ENCODE measurements at places on chromosomes 2 and 18. TPM values are rescaled to one million over a fixed set of nuclear protein-coding genes. Genes with fewer than 3 reads are reported as not detected.
A peak's percentile ranks its signal among the peaks of the same experiment; 100 is the strongest.

Gene CDH19
- total RNA-seq, result 1.4 TPM

Gene TRABD2A
- total RNA-seq, result 6.5 TPM

Gene IGFBP5
- 169 TPM for total RNA-seq

Gene QPCT
- total RNA-seq, result 4.9 TPM

Gene PDE1A
- total RNA-seq, result 6.3 TPM

Gene HOXD12
- not detected for total RNA-seq

Gene RAB17
- total RNA-seq, result 50.9 TPM

DNA sequence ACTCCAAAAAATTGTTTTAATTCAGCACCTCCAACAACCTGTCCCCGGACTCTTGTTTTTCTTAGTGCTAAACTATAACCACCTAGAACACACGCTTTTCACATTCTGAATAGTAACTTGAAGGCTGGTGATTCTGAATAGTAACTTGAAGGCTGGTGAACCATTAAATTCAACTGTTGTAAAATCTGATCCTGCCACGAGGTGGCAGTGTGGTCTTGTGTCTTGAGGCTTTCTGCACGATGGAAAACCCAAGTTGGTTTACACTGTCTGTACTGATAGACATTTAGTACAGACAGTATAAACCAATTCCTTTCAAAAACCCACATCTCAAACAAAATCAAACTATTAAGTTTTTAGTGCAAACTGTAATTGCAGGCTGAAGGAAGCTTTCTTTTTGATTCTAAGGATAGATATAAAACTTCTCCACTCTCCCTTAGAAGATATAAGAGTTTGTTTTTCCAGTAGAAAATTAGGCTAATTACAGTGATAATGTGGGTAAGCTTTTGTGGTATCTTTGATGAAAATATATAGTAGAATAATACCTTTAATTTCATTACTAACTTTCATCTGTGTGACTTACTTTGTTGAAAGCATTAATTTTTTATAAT is 57.6 kb downstream of the VAPA start:
- H3K27ac ChIP-seq, result no peak overlapping the region
- H3K4me1 ChIP-seq, result peaks cover 1% of the 10 kb centered on the region
- no peak for DNase-seq
- H3K4me3 ChIP-seq, result no peak overlapping the region
- no peaks in the 10 kb centered on the region for H3K27me3 ChIP-seq

GRCh38 chr2:156057647-156058046 is 274.9 kb downstream of the NR4A2 start:
- no peak overlapping the region for H3K4me3 ChIP-seq
- H3K36me3 ChIP-seq, result no peaks in the 10 kb centered on the region
- no peak for DNase-seq
- no peaks in the 10 kb centered on the region for H3K4me1 ChIP-seq
- H3K27ac ChIP-seq, result no peak overlapping the region

DNA sequence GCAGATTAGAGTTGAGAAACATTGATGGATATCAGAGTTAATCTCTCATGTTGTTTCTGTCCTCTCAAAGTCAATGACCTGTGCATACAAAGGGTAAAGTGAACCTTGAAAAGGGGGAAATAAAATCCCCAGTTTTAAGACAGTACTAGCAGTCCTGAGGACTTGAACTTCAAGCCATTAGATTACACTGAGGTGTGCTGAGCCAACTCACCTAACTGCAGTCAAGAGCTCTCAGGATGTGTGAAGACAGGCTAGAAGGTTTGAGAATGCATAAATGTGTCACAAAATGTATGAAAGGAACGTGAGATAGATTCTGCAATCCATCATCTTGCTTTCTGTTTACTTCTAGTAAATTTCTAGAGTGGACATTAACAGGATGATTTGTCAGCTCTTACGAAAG is 35.5 kb downstream of the DOCK10 start:
- H3K36me3 ChIP-seq, result no peaks in the 10 kb centered on the region
- H3K4me3 ChIP-seq, result no peak overlapping the region
- no peak for DNase-seq
- H3K27ac ChIP-seq, result no peak overlapping the region
- peaks cover 4% of the 10 kb centered on the region for H3K4me1 ChIP-seq

GRCh38 chr2:49404108-49404507 is 249.8 kb upstream of the FSHR start:
- no peaks in the 10 kb centered on the region for H3K4me1 ChIP-seq
- no peak overlapping the region for H3K27ac ChIP-seq
- no peaks in the 10 kb centered on the region for H3K36me3 ChIP-seq
- H3K4me3 ChIP-seq, result no peak overlapping the region
- no peak for DNase-seq

GRCh38 chr2:134393075-134393461 is 139.2 kb downstream of the MGAT5 start:
- no peak overlapping the region for H3K27ac ChIP-seq
- no peak for DNase-seq
- no peak overlapping the region for H3K4me3 ChIP-seq
- H3K4me1 ChIP-seq, result no peaks in the 10 kb centered on the region
- peaks cover 4% of the 10 kb centered on the region for H3K36me3 ChIP-seq

DNA sequence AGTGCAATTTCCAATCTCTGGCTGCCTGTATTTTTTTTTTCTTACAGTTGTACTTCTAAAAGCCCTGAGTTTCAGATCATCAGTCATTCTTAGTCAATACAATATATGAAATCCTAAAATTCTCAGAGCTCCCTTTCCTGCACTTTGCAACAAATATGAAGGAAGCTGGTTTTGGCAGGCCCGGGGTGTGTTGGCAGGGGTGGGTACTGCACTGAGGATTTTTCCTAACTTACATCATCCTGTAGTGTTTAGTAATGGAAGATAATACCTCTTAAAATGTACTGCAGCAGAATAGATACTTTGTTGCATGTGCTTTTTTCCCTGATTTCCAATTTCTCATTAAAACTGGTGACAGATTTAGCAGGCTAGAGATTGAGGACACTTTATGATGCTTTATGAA is 374.6 kb downstream of the PTH2R start:
- no peak for DNase-seq

GRCh38 chr2:207546822-207547221 is 17.1 kb downstream of the CREB1 start:
- H3K27me3 ChIP-seq, result no peaks in the 10 kb centered on the region
- no peak for DNase-seq

- no peaks in the 10 kb centered on the region for H3K27me3 ChIP-seq
- H3K4me1 ChIP-seq, result no peaks in the 10 kb centered on the region
- no peak overlapping the region for H3K27ac ChIP-seq
Observed at GRCh38 chr2:176755537-176756135, 457.0 kb upstream of the HNRNPA3 start.

GRCh38 chr2:70086838-70087701 is at the start of gene PCBP1:
Gene PCBP1 (plus strand): TSS chr2:70087477. CDS start chr2:70087744, 267 bp downstream.
- H3K36me3 ChIP-seq, result peaks cover 23% of the 10 kb centered on the region
- peak within 1 kb of the TSS; percentile 100 for H3K27ac ChIP-seq
- peaks cover 36% of the 10 kb centered on the region for H3K4me1 ChIP-seq
- peak; percentile 98 for DNase-seq
- no peaks in the 10 kb centered on the region for H3K27me3 ChIP-seq

GRCh38 chr2:218820746-218821369 is 10.7 kb downstream of the PRKAG3 start:
- peak overlapping the region; percentile 68 for H3K27ac ChIP-seq
- DNase-seq, result no peak
- H3K4me3 ChIP-seq, result no peak overlapping the region

- no peak overlapping the region for H3K4me3 ChIP-seq
- H3K4me1 ChIP-seq, result peaks cover 5% of the 10 kb centered on the region
- H3K27me3 ChIP-seq, result no peaks in the 10 kb centered on the region
- H3K27ac ChIP-seq, result no peak overlapping the region
- no peak for DNase-seq
Observed at GRCh38 chr2:28653892-28654662, 97.6 kb upstream of the PPP1CB start.

DNA sequence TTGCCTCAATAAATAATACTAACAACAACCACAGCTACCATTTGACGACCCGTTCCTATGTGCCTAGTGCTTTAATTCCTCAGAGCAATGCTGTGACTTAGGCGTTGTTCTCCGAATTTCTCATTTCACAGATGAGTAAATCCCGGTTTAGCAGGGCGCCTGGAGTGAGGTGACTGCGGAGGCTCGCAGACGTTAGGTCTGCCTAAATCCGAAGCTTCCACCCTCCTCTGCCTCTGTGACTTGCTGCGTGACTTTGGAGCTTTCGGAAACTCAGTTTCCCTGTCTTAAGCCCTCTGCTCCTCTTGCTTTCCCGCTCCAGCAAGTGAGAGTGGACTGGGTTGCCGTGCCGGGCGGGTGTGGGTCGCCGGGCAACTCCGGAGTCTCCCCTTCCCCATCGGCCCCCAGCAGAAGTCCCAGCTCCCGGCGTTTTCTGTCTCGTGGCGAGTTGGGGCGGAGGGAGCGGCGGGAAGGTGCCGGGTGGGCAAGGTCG is 711 bp upstream of the ATOH8 start:
- peak overlapping the region; percentile 92 for H3K27ac ChIP-seq
- peak overlapping the region; percentile 87 for H3K4me3 ChIP-seq
- peaks cover 59% of the 10 kb centered on the region for H3K4me1 ChIP-seq
- no peaks in the 10 kb centered on the region for H3K27me3 ChIP-seq
- no peak for DNase-seq
- peaks cover 2% of the 10 kb centered on the region for H3K36me3 ChIP-seq

DNA sequence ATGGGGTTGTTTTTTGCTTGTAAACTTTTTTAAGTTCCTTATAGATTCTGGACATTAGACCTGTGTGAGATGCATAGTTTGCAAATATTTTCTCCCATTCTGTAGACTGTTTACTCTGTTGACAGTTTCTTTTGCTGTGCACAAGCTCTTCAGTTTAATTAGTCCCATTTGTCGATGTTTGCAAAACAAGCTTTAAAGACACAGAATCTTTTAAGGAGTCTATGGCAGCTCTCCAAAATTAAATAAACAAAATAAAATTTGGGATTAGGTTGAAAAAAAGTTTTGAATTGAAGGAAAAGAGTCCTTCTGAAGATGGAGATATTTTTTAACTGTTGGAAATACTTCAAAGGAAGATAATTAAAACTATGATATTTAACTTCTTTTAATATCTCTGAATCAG is 88.8 kb downstream of the MAP3K20 start:
- no peaks in the 10 kb centered on the region for H3K27me3 ChIP-seq
- peaks cover 16% of the 10 kb centered on the region for H3K4me1 ChIP-seq
- no peak overlapping the region for H3K4me3 ChIP-seq
- no peak for DNase-seq
- no peak overlapping the region for H3K27ac ChIP-seq

DNA sequence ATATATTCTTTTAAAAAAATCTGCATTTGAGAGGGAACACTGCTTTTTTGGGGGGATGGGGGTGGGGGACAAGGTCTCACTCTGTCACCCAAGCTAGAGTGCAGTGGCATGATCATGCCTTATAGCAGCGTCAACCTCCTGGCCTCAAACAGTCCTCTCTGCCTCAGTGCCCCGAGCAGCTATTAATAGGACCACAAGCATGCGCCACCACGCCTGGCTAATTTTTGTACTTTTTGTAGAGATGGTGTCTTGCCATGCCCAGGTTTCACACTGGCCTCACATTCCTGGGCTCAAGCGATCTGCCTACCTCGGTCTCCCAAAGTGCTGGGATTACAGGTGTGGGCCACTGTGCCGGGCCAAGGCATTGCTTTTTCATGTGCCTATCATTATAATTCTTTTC is 154.2 kb downstream of the ATAD2B start:
- DNase-seq, result no peak
- no peak overlapping the region for H3K27ac ChIP-seq

DNA sequence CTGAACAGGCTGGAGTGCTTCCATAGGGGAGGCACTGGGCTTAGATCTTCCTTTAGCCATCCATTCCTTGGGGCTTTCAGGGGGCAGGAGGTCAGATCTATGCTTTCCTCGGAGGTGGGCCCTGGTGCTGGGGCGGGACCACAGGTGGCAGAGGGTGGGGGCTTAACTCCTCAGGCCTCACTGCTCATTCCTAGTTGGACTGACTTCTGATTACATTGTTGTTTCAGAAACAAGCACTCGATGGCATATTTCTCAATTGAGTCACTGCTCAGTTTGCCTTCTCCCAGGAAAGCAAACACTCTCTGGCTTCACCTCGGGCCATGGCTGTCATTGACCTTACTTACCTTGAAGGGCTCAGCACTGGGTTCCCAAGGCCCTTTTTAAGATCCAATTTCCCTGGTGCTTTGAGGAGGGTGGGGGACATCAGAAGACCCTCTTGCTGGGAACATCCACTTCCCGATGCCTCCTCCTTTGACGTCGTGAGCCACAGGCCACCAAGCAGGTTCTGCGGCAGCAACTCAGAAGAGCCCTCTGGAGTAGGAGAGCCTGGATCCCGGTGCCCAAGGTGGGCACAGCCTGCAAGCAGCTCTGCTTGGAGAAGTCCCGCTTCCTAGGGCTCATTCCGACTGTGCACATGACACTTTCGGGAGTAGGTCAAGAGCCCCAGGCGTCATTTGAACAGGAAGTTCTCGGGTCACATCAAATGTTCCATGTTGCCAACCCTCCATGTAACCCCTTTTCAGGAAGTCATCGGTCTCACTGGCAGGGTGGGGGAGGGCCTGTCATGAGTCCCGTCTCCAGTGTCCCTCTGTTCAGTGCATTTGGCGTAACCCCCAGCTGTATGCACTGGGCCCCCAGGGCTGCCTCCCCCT is 40.6 kb downstream of the SDC1 start:
- peak overlapping the region; percentile 82 for H3K27ac ChIP-seq
- H3K36me3 ChIP-seq, result no peaks in the 10 kb centered on the region
- peaks cover 37% of the 10 kb centered on the region for H3K4me1 ChIP-seq
- no peaks in the 10 kb centered on the region for H3K27me3 ChIP-seq
- DNase-seq, result peak; percentile 82

DNA sequence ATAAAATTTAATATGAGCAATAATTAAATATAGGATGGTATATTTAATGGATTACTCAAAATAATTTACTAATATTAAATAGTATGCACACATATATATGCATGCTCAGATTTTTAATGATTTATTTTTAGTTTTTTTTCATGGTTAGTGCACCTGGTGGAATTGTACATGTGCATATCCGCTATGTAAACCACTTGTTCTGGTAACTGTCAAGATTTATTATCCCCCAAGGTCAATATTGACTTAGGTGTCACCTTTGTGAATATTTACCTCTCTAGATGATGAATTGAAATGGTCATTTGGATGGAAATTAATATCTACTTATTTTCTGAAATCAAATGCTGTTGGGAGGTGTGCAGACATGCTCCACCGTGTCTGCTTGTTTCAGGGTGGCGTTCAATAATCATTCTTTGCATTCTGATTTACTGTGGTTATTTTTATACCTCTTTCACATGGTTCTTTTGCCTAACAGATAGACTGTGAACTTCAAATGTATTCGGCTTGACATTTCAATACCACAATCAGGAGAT is 14.7 kb downstream of the CNTNAP5 start:
- DNase-seq, result no peak
- no peak overlapping the region for H3K4me3 ChIP-seq
- H3K27ac ChIP-seq, result no peak overlapping the region
- no peaks in the 10 kb centered on the region for H3K27me3 ChIP-seq
- no peaks in the 10 kb centered on the region for H3K4me1 ChIP-seq
